GM12878 (cell line): ENCODE measurements at places on chromosomes 16 and 17.
A peak's percentile ranks its signal among the peaks of the same experiment; 100 is the strongest.

GRCh38 chr17:57615836-57616757 is 129.0 kb downstream of the CCDC182 start:
- DNase-seq = no peak

DNA sequence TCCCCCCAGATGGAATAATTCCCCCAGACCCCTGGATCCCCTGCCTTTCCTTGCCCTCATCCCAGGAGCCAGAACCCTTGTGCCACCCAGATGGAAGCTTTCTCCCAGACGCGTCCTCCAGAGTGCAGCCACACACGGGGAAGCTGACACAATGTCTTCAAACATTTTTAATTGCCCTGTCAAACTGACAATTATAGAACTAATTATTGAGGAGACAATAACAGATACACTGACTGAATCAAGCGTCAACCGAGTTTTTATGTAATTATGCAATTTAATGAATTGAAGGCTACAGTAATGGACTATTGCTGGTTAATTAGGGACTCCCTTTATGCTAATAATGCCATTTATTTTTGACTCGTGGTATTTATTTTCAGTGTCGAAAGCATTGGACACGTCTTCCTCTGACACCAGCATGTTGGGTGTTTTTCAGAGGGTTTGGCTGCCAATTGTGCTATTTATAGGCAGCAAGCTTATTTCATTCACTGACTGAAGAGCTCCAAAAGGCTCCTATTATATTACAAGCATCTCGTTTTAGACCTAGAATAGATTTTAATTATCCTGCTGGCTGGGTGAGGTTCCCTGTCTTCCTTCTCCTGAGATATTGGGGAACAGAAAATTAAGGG is 298.2 kb upstream of the C16orf82 start:
- DNase-seq = no peak

DNA sequence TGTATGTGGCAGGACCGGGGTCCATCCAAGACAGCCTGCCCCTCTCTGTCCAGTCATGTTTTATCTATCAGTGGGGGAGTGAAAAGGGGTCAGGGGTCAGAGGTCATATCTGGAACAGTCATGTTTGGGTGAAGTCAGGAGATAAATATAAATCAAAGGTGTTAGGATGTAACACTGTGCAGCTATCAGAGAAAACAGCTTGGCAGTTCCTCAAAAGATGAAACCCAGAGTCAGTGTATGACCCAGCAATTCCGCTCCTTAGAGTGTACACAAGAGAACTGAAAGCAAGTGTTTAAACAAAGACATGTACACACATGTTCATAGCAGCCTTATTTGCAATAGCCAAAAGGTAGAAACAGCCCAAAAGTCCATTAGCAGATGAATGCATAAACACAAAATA is 361.3 kb downstream of the FOXL1 start:
- DNase-seq = no peak

GRCh38 chr17:29010586-29010985 is 4.8 kb upstream of the SEZ6 start:
- no peak for DNase-seq

- DNase-seq = no peak
Measured at GRCh38 chr16:77584205-77584859, 138.0 kb upstream of the NUDT7 start.

GRCh38 chr16:51722467-51722866 is 571.4 kb upstream of the SALL1 start:
- DNase-seq = no peak

GRCh38 chr17:11251561-11252107 is 10.6 kb downstream of the SHISA6 start:
- no peak for DNase-seq

DNA sequence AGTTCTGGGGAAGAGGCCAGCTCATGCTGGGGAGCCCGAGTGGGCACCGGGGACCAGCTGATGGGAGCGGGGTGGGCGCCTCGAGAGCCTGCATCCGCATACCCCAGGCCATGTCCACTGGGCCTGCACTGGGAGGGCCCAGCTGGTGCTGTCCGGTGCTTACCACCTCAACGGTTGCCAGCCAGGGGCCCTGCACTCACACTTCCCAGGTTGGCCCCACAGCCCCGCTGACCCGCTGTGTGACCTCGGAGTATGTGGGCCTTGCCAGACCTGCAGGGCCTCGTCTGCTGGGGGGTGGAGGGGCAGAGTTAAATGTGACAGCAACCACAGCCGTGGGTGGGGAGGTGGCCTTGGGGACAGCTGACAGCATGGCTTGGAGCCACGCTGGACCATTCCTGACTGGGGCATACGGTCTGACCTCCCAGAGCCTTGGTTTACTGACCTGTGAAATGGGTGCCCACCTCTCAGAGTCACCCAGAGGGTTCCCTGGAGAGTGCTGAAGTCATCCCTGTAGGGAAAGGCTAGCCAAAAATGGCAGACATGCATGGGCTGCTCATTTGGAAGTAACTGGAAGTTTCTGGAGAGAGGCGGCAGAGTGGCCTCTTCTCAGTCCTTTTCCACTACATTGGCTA is 5.4 kb upstream of the GAA start:
- no peak for DNase-seq

GRCh38 chr16:30472328-30472942 is at the start of gene ITGAL:
ITGAL (plus strand) TSS chr16:30472742; CDS start chr16:30472838, 96 bp downstream.
- peak; percentile 98 for DNase-seq

- DNase-seq = no peak
Measured at GRCh38 chr16:85575920-85576319, 37.2 kb upstream of the GSE1 start.

DNA sequence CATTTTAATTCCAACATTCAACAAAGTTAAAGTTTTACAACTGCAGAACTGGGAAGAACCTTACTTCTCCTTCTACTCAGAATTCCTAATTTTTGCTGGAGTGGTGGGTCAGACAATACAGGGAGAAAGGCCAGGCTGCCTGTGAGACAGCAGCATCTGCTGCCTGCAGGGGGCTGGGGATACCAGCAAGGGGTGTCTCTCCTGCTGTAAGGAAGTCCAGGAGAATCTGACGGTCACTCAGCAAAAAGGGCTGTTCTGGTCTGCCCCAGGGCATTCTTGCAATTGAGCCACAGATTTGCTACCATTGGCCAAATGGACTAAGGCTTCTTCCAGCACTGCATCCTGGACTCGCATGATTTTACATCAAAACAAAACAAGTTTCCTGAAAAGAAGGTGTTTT is 426.6 kb upstream of the CDH11 start:
- no peak for DNase-seq

DNA sequence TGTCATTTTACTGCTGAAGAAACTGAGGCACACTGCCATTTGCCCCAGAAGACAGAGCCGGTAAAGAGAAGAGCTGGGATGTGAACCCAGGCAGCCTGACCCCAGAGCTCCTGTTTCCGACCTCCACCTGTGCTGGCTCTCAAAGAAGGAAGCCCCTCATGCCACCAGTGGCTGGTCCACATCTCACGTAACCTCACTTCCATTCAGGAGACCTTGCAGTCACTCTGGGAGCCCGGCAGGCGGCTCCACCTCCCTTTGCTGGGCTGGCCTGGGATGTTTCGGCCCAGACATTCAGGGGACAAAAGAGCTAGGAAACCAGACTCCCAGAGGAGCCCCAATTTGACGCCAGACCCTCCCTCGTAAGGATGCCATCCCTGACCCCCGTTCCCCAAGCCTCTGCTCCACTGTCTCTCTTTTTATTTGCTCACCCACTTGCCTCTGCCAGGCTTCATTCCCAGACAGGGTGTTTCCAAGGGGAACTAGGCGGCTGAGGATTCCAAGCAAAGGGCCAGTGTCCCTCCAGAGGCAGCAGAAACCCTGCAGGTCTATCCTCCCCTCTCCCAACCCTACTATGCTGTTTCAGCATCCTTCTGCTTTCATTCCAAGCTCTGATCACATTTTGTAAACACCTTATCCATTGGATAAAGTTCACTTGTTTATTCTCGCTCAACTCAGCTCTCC is 2.8 kb downstream of the TAF1C start:
- DNase-seq = no peak

GRCh38 chr17:50688245-50688644 is 19.5 kb downstream of the ANKRD40 start:
- DNase-seq = no peak

GRCh38 chr16:46832757-46833459 is 1.9 kb upstream of the C16orf87 start:
- no peak for DNase-seq

DNA sequence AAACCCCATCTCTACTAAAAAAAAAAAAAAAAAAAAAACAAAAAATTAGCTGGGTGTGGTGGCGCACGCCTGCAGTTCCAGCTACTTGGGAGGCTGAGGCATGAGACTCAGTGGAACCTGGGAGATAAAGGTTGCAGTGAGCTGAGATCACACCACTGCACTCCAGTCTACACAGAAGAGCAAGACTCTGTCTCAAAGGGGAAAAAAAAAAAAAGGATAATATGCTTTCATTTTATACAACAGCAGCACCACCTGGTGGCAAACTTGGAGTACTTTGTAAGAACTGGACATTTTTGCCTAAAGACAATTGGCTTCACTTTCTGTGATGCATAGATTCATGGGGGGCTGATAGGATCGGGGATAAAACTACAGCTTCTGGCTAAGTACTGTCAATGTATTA is 8.5 kb downstream of the CHTF8 start:
- DNase-seq = no peak

DNA sequence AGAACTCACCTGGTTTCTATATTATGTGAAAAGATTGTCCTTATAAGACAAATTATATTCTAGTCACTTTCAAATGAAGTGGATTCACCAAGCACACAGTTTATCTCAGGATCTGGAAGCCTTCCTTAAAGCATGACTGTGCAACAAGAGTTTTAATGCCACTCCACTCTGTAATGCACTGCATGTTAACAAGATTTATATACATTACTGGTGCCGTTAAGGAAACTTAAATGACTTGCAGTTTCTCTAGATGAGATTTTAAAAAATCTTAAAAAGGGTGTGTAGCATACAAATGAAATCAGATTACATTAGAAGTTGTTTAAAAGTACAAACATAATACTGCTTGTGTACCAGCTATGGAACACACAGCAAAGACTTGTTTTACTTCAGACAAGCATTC is 150.8 kb downstream of the SNX11 start:
- DNase-seq = no peak

- no peak for DNase-seq
Measured at GRCh38 chr17:4186357-4186881, 43.4 kb downstream of the CYB5D2 start.

DNA sequence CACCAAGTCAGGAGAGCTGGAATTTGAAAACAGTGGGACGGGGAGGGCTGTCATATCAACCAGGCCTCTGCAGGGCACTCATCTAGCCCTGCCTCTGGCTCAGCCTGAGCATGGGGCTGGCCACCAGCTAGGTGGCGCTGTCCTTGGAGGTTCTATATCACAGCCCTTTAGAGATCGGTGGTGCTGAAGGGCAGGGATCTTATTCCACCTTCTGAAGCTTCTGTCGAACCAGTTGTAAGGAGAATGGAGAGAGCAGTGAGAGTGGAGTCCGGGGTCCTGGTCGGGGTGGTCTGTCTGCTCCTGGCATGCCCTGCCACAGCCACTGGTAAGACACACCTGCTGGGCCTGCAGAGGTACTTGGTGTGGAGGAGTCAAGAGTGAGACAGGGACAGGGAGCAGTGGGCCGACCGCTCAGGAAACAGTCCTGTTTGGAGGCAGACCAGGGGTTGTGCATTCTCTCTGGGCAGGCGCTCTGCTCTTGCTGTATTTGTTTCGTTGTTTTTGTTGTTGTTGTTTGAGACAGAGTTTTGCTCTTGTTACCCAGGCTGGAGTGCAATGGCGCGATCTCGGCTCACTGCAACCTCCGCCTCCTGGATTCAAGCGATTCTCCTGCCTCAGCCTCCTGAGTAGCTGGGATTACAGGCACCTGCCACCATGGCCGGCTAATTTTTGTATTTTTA is at the start of gene CES3:
CES3 (plus strand) TSS at position 202 of the 680 bp plus-strand sequence; CDS start at position 244, 42 bp downstream.
- DNase-seq = no peak

DNA sequence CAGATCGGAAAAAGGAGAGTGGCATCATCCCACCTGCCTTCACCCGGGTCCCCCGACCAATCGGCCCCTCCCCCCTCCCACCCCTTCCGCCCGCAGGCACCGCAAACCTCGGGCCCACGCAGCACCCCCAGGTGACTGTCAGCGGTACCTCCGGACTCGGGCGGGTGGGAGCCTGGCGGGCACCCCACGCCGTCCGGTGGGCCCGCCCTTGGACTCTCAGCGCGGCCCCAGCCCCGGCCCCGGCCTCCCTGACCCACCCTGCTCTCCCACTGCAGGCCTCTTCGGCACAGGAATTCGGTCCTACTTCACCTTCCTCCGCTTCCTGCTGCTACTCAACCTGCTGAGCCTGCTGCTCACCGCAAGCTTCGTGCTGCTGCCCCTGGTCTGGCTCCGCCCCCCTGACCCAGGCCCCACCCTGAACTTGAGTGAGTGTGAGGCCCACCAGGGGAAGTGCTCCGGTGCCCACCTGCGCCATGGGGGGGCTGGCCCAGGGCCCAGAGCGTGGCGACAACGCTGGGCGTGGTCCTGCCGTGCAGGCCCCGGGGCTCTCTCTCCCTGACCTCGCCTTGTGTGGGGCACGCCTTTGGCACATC is 1.6 kb downstream of the TMC8 start:
- DNase-seq = no peak

- DNase-seq = no peak
Measured at GRCh38 chr16:85819771-85820170, 20.3 kb downstream of the COX4I1 start.

DNA sequence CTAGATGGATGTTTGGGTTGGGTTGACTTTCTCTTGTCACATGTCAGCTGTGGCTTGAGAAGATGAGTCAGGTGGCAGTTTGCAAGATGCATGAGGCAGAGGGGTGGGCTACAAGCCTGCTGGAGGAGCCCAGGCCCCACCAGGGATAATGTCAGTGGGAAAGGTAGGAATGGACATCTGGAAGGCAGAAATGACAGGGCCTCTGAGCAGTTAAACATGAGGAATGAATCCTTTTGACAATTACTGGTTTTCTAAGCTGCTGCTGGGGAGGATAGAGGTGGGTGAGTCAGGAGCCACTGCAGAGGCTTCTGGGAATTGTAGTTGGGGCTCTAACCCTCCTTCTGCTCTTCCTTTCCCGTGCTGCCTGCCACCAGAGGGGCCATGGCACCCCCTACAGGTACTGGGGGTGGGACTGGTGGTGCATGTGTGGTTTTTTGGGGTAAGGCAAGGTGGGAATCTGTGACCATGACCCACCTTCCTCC is 15.7 kb downstream of the SLC52A1 start:
- no peak for DNase-seq

DNA sequence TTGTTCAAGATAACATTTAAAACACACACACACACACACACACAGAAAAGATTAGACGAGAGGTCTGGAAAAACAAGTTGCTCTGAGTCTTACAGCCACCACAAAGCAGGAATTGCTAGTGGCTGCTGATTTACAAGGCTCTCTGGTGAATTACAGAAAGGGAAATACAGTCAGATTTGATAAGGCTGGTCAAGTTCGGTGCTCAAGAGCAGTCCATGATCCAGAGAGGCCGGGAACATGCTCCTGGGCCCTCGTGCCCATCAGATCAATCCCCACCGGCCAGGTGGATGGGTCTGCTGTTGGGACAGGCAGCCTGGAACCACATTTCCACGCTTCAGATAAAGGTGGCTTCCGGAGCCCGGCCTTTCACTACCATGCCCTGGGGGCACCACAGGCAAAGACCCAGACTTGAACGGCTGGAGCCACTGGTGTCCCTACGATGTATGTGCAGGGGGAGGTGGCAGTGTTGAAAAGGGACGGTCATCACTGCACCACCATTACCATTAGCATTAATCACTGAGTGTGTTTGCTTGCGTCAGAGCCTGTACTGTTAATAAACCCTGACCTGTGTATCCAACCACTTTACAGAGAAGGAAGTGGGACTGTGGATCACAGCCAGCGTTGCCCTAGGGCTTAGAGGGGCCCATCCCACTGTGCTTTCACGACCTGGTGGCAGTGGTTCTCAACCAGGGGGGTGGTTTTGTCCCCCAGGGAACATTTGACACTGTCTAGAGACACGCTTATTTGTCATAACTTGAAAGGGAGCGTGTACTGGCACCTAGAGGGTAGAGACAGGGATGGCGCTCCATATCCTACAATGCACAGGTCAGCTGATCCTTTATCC is 95.1 kb downstream of the XYLT1 start:
- no peak for DNase-seq
